ENCODE measurements at places on chromosomes 13 and 19.

DNA sequence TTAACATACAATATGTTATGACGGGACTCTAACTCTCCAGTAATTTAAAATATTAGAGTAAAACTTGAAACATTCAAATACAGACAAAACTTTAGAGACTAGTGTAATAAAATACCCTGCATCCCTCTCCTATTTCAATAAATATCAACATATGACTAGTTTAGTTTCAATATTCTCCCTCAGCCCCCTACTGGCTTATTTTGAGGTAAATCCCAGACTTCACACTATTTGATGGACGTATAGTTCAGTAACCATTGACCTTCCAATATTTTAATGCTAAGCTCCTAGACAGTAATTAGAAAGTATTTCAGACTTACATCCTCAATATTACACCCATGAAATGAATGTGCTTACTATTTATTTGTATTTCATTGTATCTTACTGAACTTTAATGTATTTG lies 180.7 kb upstream of the STARD13 start:
- DNase-seq: no peak

DNA sequence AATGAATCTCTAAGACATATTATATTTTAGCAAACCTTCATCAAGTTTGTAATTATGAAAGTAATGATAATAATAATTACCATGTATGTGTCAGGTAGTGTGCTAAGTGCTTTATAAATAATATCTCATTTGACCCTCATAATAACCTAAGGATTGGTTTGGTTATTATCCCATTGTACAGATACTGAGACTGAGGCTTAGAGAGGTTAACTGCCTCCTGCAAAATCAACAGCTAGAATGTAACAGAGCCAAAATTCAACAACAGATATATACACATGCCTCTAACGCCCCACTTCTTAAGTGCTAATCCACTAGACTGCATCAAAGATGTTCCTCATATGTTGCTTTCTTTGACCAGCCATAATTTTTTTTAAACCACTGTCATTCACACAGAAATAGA lies 140.8 kb downstream of the ZAR1L start:
- no peak for DNase-seq

DNA sequence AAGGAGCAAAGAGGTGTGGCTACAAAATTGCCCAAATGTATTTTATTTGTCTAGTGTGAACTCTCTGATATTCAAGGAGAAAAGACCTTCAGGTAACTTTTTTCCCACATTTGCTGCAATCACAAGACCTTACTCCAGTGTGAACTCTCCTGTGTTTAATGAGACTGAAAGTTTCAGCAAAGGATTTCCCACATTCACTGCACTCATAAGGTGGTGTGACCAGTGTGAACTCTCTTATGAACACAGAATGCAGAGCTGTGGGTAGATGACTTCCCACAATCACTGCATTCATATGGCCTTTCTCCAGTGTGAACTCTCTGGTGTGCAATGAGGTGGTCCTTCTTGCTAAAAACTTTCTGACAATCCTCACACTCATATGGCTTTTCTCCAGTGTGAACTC lies 16.4 kb downstream of the ZNF814 start:
- peak; percentile 14 for DNase-seq

- DNase-seq: no peak
These were observed 2.1 kb downstream of the PLEKHF1 start for GRCh38 chr19:29667387-29667783.

GRCh38 chr19:18782559-18783225 lies 8.4 kb downstream of the COMP start:
- DNase-seq: no peak

DNA sequence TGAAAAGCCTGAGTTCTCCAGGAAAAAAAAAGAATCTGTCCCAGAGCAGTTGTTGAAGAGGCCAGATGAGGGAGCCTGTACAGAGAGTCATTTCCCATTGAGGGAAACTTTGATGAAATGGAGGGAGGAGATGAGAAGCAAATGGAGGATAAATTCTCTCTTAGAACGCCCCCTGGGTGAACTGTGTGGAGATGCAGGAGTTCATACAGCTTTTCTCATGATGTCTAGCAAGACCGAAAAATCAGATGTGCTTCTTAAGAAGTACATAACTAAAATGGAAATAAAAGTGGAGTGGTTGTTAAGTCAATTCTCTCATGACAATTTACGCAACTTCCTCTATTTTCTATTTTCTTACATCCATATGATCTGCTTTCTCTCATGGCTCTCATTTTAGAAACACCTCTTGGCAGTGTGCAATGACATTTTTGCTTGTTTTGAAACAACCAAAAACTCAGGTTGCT lies 1263.1 kb downstream of the PCDH9 start:
- DNase-seq: peak; percentile 29

- DNase-seq: peak; percentile 17
These were observed 614.5 kb downstream of the TBC1D4 start for GRCh38 chr13:74867460-74867859.

GRCh38 chr13:24865163-24865953 lies 101.4 kb downstream of the RNF17 start:
- peak; percentile 48 for DNase-seq

DNA sequence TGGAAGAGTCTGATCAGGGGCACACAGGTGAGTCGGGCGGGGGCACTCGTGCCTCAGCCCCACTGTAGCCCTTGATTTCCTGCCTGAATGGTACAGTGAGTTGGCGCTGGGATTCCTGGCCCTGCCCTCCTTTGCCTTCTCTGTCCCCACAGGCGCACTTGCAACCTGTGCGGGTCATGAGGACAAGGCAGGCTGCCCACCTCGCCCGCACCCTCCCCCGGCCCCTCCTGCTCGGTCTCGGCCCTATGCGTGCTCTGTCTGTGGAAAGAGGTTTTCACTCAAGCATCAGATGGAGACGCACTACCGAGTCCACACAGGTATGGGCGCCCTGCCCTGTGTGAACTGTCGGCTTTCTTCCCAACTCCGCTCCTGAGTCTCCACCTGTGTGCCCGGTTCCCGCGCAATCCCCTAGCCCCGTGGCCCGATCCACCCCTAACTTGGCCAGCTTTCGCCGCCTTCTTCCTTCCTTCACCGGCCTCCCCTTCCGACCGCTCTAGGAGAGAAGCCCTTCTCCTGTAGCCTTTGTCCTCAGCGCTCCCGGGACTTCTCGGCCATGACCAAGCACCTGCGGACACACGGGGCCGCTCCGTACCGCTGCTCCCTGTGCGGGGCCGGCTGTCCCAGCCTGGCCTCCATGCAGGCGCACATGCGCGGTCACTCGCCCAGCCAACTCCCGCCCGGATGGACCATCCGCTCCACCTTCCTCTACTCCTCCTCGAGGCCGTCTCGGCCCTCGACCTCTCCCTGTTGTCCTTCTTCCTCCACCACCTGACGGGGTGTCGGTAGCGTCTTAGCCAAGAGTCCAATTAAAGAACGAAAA lies 1.6 kb upstream of the KMT2B start:
- DNase-seq: peak; percentile 71

DNA sequence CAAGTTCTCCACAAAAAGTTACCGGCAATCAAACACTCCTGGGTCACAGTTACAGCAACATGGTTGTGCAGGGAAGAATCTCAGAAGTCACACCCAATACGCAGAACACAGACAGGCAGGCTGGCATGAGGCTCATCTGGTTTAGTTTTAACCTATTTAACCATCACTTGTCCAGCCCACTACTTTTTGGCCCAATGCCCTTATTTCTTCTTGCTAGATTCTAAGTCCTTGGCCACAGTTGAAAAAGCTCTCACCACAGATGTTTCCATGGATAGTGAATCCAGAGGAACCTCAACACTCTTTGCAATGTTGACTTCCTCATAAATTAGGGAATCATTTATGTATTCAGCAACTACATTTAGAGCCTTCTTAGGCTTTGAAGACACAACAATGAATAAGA lies 50.7 kb upstream of the FNDC3A start:
- no peak for DNase-seq

DNA sequence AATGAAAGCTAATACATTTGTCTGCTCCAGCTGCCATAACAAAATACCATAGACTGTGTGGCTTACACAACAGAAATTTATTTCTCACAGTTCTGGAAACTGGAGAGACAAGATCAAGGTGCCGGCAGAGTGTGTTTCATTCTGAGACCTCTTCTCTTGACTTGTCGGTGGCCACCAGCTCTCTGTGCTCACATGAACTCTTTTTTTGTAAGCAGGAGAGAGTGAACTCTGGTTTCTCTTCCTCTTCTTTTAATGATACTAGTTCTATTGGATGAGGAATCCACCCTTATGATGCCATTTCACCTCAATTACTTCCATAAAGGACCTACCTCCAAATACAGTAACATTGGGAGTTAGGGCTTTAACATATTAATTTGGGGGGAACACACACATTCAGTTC lies 11.7 kb downstream of the KCTD12 start:
- DNase-seq: no peak

- no peak for DNase-seq
These were observed 24.5 kb downstream of the RASL11A start for GRCh38 chr13:27295096-27295495.

- peak; percentile 49 for DNase-seq
These were observed 1.3 kb downstream of the NCLN start for GRCh38 chr19:3186891-3187661.

DNA sequence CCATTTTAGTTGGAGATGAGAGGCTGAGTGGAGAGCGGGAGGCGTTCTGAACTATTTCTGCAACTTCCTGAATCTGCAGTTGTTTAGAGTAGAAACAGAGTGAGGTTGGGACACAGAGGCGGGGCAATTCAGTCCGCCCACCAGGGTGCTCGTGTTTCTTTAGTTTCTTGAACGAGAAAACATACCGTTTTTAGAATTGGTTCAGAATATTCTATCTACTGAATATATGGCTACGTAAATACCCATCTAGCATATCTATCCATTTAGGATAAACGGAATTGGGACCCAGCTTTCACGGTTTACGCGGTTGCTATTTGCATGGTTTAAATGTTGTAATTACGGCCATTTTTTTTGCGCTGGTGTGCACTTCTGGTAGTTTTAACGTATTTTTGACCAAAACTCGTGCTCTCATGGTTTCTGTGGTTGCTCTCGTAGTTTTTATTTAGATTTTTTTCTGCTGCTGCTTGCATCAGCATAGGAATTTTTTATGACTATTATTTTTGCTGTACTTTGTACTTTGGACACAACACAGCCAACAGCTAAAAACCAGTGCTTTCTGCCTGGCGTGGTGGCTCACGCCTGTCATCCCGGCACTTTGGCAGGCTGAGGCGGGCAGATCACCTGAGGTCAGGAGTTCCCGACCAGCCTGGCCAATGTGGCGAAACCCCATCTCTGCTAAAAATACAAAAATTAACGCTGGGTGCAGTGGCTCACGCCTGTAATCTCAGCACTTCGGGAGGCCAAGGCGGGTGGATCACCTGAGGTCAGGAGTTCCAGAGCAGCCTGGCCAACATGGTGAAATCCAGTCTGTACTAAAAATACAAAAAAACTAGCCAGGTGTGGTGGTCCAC lies 32.7 kb downstream of the TIMM13 start:
- no peak for DNase-seq

Data from GM23248 (cell line).